ENCODE measurements at places on chromosomes 1 and 21. TPM values are rescaled to one million over a fixed set of nuclear protein-coding genes. Genes with fewer than 3 reads are reported as not detected.

Gene SLAMF9
- not detected for total RNA-seq

Gene CBS
- total RNA-seq = 15.8 TPM

Gene ADCY10
- 0.97 TPM for total RNA-seq

Gene THEMIS2
- 3.6 TPM for total RNA-seq

Gene SFN
- not detected for total RNA-seq

Gene FCRL1
- not detected for total RNA-seq

Gene NTMT2
- 2.0 TPM for total RNA-seq

Gene MAP10
- 2.3 TPM for total RNA-seq

GRCh38 chr1:246779561-246780175, 55.5 kb downstream of the SCCPDH start:
- DNase-seq = no peak

GRCh38 chr1:9875636-9876000, 34.5 kb downstream of the CTNNBIP1 start:
- no peak for DNase-seq

DNA sequence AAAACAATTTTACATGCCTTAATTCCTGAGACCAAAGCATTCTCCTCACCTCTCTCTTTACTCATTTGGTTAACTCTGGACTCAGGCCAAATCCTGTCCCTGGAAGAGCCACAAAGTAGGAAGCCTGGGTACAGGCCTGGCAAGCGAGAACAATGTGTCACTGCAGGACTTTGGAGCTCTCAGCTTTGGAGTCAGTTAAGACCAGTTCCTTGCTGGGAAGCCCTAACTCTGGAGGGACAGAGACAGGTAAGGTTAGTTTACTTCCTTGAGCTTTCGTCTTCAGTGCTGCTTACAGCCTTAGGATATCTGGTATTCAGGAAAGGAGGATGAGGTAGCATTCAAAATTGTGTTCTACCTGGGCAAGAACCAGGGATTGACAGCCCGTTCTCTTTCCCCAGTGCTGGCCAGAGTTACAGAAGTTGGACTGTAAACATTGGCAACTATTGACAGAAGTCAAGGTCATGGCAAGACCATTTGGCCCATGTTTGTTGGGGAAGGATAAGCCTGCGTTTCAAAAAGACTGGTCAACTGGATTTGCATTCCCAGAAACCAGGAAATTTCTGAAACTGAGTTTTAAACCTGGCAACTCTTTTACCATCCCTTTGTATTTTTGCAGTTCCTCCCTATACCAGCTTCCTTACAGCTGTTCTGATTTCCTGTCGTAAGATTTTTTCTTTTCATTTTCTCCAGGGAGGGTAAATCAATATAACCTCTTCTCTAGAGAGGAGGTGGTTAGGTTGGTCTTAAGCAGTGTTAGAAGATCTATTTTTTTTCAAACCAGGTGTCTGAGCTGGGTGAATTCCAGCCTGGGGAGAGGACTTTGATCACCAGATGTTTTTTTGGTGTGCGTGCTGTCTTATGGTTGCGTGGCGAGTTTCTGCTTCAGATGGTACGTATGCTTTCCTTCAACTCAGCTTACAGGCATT, at the start of gene C4BPB:
Gene C4BPB (plus strand): TSS at position 160 of the 926 bp plus-strand sequence. CDS start 672 bp downstream, at position 832.
- no peak for DNase-seq

GRCh38 chr1:231324660-231325059, 13.0 kb downstream of the EXOC8 start:
- DNase-seq = no peak

- peak; percentile 44 for DNase-seq
Measured at GRCh38 chr1:24557711-24558131, 1.8 kb downstream of the NCMAP start.

DNA sequence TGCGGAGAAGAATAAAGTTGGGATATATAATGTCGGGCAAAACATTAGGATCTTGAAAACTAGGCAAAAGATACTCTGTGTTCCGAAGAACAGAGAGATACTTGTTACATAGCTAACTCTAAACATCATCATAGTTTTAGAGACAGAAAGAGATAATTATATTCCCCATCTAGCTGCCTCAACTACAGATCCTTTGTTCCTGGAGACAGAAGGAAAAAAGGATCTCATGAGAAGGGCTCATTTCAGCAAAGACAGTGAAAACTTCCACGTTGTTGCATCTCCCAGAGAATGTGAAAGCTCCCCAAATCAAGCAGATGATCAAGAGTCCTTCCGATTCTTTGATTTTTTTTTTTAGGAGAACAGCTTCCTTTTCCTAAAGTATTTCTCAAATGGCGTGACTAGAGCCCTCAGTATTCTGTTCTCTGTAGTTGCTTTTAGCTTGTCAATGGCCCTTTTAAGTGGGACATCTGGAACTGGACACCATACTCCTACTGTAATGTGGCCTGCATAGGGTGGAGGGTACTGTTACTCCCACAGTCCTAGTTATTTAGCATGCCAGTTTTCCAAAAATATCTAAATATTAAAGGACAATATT, 1048.2 kb downstream of the TTLL7 start:
- DNase-seq = no peak

DNA sequence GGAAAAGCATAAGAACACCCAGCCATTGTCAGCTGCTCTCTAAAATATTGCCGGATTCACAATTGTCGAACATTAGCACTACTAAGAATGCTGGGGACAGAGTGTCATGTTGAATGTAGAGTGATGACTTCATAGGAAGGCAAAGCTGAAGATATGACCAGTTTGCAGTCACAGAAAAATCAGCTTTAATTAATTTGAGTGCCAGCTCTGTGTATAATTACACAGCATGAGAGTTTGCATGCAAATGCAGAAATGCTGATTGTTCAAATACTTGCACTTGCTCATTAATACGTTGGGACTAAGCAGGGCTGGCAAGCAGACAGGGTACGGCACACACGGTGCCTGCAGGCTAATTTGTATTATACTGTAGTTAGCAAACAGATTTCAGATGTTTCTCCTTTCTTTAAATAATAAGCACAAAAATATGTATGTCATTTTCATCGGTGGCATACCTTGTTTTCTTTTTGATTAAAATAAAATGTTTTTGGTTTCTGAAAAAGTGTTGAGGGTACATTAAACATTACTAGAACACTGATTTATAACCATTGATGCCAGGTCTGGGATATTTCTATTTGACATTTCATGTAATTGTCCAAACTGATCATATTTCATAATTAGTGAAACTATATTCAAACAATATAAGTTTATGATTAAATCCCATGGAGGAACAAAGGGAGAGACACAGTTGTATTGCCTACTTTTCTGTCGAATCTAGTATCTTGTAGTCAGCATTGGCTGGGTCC, 99.8 kb upstream of the ADGRL2 start:
- no peak for DNase-seq

DNA sequence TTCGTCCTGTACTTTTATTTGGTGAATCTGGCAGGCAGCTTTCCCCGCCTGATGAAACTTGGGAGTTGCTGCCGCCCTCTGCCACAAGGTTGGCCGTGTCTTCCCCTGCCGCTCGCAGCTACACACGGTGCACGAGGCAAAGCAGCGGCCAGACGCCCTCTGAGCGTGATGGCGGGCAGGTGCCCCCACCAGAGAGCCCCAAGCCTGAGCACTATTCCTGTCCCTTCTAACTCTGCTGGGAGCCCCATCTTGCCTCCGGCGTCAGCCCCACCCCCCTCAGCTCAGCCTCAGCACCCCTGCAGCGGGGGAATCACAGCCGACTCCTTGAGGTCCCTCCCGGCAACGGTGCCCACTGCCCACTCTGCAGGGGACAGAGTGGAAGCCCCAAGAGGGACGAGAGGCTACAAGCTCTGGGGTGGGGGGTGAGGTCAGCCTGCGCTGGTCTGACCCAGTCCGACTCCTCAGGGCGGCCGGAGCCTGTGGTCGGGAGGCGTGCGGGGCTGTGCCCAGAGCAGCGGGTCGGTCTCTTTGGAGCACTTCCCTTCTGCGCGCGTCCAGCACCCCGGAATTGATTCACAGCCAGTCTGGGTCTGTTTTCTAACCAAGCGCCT, 41.3 kb downstream of the RIPK4 start:
- no peak for DNase-seq

GRCh38 chr1:16046842-16047241, 3.3 kb downstream of the CLCNKB start:
- no peak for DNase-seq

DNA sequence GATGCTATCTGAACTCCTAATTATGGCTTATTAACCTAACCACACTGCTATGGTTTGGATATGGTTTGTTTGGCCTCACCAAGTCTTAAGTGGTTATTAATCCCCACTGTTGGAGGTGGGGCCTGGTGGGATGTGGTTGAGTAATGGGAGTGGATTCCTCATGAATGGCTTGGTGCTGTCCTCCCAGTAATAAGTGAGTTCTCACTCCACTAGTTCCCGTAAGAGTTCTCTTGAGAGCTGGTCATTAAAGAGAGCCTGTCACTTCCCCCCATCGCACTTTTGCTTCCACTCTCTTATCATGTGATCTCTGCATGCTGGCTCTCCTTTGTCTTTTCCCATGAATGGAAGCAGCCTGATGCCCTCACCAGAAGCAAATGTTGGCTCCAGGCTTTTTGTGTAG, 328.8 kb downstream of the PLA2G4A start:
- DNase-seq = no peak

DNA sequence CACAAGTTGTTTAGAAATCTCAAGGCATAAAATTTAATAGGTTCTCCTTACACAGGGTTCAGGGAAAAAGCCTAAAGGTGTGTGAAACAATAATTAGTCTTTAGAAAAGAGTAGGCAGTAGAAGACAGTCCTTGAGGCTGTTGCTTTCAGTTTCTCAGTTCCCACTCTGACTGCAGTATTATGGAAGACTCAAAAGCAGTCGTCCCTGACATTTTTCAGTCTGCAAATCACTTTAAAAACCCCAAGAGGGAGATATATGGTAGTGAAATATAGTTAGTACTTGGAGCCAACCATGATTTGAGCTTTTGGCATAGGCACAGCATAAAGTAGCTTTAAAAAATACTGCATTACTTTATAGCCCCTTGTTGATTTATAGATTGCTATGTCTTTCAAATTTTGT, 299.7 kb downstream of the OLFM3 start:
- DNase-seq = no peak

DNA sequence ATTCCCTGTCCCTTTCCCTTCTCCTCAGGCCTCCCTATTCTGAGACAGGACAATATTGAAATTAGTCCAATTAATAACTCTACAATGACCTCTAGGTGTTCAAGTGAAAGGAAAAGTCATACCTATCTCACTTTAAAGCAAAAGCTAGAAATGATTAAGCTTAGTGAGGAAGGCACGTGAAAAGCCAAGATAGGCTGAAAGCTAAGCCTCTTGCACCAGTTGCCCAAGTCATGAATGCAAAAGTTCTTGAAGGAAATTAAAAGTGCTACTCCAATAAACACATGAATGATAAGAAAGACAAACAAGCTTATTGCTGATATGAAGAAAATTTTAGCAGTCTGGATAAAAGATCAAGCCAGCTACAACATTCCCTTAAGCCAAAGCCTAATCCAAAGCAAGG, 3.8 kb upstream of the MAP3K21 start:
- DNase-seq = no peak

DNA sequence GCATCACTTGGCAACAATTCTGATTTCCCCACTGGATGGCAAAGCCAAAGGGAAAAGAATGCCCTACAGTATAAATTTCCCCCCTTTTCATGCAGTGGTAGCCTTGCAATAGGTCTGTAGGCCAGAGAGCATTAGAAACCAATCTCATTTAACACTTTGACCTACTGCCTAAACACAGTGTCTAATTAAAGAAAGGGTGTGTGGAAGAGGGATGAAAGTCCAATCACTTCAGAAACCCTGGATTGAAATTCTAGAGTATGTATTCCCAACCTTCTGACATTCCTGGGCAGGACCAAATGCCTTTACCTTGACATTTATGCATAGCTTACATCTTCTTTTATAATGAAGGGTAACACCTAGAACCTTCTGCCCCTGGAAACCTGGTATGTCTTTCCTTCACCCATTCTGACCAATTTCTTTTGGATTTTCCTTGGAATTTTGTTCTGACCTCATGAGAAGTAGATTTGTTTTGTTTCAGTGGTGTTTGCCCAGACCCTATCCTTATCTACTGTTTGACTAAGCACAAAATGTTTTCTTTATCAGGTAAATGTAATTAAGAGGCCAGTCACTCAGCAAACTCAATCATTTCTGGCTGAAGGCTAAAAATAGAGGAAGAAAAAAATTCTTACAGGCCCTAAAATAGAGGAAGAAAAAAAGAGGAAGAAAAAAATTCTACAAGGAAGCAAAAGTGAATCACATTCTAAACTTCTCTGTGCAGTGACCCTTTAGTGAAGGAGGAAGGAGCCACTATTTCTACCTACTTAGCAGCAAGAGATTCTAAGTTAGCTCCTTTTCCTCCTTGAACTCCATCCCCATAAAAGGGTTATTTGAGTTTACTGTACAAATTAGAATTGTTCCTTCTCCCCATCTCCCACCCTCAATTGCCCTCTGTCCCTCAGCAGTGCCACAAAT, 129.5 kb upstream of the DSCAM start:
- DNase-seq = no peak

DNA sequence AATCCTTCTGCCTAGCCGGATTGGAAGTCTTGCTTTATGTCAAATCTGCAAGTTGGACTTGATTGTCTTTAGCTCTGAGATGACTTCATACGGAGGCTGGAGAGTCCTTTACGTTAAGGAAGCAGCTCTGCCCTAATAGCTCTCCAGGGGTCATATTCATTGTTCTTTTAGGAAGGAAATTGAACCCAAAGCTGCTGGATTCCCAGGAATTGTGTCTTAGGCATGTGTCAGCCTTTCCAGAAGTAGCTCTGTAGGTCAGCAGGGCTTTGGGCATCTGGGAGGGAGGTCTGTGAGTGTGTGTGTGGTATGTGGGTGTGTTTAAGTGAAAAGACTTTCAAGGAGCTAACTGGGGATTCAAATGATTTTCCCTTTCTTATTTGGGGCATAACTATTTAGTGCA, 82.4 kb downstream of the ABCA4 start:
- no peak for DNase-seq

DNA sequence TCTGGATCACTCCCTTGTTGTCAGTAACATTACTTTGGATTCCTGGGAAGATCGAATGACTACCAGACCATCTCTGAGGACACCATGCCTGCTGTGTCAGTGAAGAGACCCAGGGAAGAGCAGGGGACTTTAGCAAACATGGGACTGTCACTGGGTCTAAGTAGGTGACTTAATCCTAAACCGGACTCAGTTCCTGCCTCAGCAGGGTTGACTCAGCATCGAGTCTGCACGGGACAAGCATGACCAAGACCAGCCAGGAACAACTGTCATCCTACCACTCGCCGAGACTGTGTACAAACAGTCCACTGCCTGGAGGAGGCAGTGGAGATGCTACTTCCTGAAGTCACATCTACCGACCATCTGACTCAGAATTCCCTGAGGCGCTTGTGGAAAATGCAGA, 53.2 kb upstream of the RAB4A start:
- no peak for DNase-seq

DNA sequence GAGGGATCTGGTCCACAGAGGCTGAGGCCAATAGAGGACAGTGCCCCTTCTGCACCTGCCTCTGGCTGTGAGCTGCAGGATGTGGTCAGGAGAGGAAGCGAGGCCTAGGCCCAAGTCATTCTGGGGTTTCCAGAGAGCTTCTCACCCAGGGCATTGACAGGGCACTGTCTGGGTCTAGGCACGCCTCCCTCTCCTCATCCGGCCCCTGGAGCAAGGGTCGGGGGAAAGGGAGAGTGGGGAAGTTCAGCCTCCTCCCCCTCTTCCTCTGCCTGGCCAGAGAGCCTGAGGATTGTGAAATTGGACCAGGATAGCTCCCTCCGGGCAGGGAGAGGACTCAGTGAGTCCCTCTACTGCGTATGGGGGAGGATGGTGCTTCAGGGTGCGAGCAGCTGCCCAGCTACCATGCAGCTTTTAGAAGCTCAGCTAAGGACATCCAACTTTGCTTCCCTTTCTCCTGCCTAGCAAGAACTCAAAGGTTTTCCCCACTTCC, 6.3 kb upstream of the INAVA start:
- DNase-seq = no peak

GRCh38 chr1:59738591-59739015, 76.1 kb upstream of the HOOK1 start:
- no peak for DNase-seq

- no peak for DNase-seq
Measured at GRCh38 chr21:38909109-38909508, 103.4 kb downstream of the ETS2 start.
